Activated CD4-positive, alpha-beta T cell treated with anti-CD3 and anti-CD28 coated beads, Interleukin-2, amount 10 ng/mL, durations not matched to agents 7 days and 5 days (primary cell): ENCODE measurements at places on chromosomes 5 and 9. TPM values are rescaled to one million over a fixed set of nuclear protein-coding genes. Genes with fewer than 3 reads are reported as not detected.

- H3K4me1 ChIP-seq: peaks cover 4% of the 10 kb centered on the region
- peaks cover 25% of the 10 kb centered on the region for H3K36me3 ChIP-seq
- no peak overlapping the region for H3K27ac ChIP-seq
- no peak for DNase-seq
- H3K4me3 ChIP-seq: no peak overlapping the region
These were observed 126.3 kb downstream of the KDM4C start for GRCh38 chr9:6884101-6884500.

DNA sequence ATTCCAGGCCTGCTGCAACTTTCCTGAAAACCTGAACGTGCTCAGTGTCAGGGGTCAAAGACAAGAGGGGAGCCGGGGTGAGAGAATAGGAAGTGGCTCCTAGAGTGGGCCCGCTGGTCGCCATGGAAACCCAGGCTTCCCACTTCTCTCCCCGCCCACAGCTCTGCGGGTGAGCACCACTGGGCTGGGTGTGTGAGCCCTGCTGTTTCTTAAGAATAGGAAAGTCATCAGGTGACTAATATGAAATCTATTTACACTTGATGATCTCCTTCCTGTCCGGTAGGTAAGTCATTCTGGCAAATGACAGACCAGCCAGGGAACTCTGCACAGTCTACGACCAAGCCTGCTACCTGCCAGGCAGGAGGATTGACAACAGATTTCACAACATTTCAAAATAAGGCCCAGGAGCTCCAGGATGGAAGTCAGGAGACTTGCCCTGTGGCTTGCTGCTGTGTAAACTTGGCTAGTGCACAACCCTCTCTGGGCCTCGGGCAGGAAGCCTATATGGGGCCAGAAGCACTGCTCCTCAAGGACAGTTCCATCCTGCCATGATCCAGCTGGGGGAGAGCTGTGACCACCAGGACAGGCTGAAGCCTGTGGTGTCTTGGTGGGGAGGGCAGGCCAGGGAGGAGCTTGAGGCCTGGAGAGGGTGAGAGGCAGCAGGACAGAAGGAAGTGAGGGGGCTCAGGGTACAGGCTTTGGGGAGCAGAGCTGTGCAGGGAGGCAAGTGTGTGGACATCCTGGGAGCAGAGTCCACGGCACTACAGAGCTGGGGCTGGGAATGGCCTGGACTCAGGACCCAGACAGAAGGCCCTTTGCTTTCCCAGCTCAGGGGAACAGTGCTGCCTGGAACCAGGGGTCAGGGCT is 60.6 kb downstream of the SHB start:
- H3K27me3 ChIP-seq: no peaks in the 10 kb centered on the region
- H3K4me1 ChIP-seq: peaks cover 17% of the 10 kb centered on the region
- no peaks in the 10 kb centered on the region for H3K36me3 ChIP-seq

PCDHB12 gene
- total RNA-seq: not detected

- peaks cover 2% of the 10 kb centered on the region for H3K36me3 ChIP-seq
- DNase-seq: no peak
- no peaks in the 10 kb centered on the region for H3K27me3 ChIP-seq
- H3K4me1 ChIP-seq: peaks cover 14% of the 10 kb centered on the region
These were observed 72.7 kb downstream of the SMIM23 start for GRCh38 chr5:171858303-171858702.

ROPN1L gene
- 4.1 TPM for total RNA-seq

SPINK4 gene
- not detected for total RNA-seq

DNA sequence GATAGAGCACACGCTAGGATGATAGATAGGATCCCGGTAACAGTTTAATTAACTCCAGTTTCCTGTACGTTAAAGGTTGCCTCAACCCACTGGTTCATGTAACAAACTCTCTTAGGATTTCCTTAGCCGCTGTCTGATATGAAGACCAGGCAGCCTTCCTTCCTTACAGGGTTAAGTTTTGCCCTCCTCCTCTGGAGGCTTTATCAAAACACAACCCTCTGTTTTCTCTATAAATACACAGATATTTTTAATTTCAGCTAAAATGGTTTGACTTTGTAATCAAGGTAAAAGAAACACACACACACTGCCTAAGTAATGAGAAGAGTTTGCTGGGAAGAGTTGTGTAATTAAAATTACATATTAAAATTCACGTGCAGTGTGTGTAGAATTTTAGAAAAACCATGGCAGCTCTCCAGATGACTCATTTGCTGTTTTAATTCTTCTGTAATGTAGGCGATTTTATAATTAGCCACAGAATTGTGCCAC is 369.8 kb downstream of the CSNK1G3 start:
- H3K27ac ChIP-seq: no peak overlapping the region
- H3K4me1 ChIP-seq: no peaks in the 10 kb centered on the region
- no peak overlapping the region for H3K4me3 ChIP-seq
- DNase-seq: no peak

MEIKIN gene
- not detected for total RNA-seq

GFI1B gene
- total RNA-seq: not detected

- no peak overlapping the region for H3K4me3 ChIP-seq
- H3K4me1 ChIP-seq: peaks cover 15% of the 10 kb centered on the region
- no peaks in the 10 kb centered on the region for H3K36me3 ChIP-seq
These were observed 16.5 kb downstream of the AQP3 start for GRCh38 chr9:33430942-33431341.

PSMB7 gene
- 120 TPM for total RNA-seq

GRCh38 chr5:120447706-120448239 is 16.3 kb upstream of the PRR16 start:
- no peak for DNase-seq
- H3K4me1 ChIP-seq: no peaks in the 10 kb centered on the region
- no peak overlapping the region for H3K27ac ChIP-seq
- H3K36me3 ChIP-seq: no peaks in the 10 kb centered on the region
